ENCODE measurements at places on chromosomes 1 and 21. TPM values are rescaled to one million over a fixed set of nuclear protein-coding genes. Genes with fewer than 3 reads are reported as not detected.

DNA sequence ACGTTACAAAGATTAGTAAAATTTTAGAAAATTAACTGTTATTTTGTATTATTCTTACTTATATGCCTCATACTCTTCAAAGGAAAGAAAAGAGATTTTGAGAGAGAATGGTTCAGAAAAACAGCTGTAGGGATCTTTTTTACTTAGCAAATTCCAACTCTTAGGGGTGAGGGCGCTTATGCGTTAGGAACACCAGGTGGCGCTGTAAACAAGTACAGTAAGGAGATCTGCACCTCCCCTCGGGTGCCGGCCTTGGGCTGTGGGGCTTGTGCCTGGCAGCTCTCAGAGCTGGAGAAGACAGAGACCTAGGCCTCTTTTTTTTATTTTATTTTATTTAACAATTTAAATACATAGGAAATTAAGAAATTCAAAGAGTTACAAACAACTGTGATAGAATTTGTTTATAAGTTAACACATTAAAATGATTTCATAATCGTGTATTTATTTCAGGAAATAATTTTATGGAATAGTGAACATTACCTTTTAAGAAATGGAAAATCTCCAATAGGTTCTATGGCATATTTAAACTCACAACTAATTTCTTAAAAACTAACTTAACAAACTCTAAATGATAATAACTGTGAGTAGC is 32.6 kb downstream of the UTP25 start:
- peak; percentile 73 for DNase-seq
- H3K4me1 ChIP-seq = no peaks in the 10 kb centered on the region
- H3K36me3 ChIP-seq = no peaks in the 10 kb centered on the region
- peaks cover 17% of the 10 kb centered on the region for H3K27me3 ChIP-seq
- no peak overlapping the region for H3K27ac ChIP-seq

- no peaks in the 10 kb centered on the region for H3K27me3 ChIP-seq
- H3K4me3 ChIP-seq = no peak overlapping the region
- H3K36me3 ChIP-seq = no peaks in the 10 kb centered on the region
- H3K4me1 ChIP-seq = no peaks in the 10 kb centered on the region
- no peak for DNase-seq
- no peak overlapping the region for H3K27ac ChIP-seq
Measured at GRCh38 chr1:14476170-14476955, 122.1 kb upstream of the KAZN start.

- H3K4me1 ChIP-seq = no peaks in the 10 kb centered on the region
- H3K27me3 ChIP-seq = no peaks in the 10 kb centered on the region
- no peak overlapping the region for H3K27ac ChIP-seq
- DNase-seq = no peak
Measured at GRCh38 chr1:231317306-231318014, 20.2 kb downstream of the EXOC8 start.

DNA sequence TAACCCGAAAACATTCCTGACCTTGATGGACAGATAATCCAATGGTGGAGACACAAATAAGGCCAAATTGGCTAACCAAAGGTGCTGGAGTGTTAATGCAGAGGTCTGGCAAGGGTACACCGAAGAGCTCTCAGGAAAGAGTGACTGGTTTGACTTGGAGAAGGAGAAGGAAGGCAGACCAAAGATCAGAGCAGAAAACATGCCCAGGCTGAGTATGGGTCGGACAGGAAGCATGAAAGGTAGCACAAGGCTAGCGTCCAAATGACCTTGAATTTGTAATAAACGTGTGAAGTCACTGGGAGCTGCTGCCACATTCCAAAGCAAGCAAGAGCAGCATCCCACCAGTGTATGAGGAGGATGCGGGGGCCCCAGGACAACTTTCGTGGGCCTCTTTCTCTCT is 45.7 kb downstream of the APP start:
- H3K4me3 ChIP-seq = no peak overlapping the region
- no peaks in the 10 kb centered on the region for H3K27me3 ChIP-seq
- peaks cover 17% of the 10 kb centered on the region for H3K4me1 ChIP-seq

DNA sequence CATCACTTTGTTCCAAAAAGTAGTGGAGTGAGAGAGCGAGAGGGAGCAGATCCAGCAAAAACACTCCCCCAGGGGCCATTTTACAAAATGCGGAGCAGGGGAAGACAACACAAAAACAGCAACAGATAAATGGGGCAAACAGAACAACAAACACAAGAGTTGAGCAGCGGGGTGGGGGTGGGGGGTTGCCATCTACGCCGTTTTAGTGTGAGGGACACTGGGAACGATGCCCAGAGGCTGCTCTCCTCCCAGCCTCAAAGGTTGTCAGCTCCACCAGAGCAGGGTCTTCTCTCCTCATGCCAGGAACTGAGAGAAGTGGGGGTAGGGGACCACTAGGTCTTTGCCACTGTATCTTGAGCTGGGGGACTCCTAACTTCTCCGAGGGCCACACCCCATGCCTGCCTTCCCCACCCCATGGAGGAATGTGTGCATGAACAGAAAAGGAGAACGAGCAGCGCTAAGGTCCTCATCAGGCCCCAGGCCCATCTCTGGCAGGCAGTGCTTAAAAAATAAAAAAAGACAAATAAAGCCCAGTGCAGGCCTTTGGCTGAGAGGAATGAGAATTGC is 1.3 kb upstream of the PBXIP1 start:
- H3K27ac ChIP-seq = peak overlapping the region; percentile 93
- no peaks in the 10 kb centered on the region for H3K36me3 ChIP-seq
- no peak overlapping the region for H3K4me3 ChIP-seq

DNA sequence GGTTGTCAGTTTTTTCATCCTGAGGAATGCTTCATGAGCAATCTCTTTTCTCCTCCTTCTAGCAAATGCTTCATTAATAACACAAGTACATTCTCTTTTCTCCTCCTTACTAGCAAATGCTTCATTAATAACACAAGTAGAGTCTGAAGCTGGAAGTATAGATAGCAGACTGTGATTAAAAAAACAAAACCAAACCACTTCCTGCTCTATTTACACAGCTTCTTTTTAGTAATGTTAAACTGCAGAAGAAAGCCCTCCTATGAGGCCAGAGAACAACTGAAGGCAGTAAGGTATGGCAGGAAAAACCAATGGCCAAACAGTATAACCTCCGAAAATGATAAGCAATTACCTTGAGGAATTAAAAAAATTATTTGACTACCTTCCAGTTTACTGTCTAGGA is 90.1 kb downstream of the ZSWIM5 start:
- H3K27ac ChIP-seq = no peak overlapping the region
- H3K36me3 ChIP-seq = no peaks in the 10 kb centered on the region
- H3K27me3 ChIP-seq = no peaks in the 10 kb centered on the region
- H3K4me3 ChIP-seq = no peak overlapping the region

GRCh38 chr1:182680901-182681567 is 3.4 kb downstream of the RGS8 start:
- no peaks in the 10 kb centered on the region for H3K4me1 ChIP-seq
- H3K4me3 ChIP-seq = no peak overlapping the region
- H3K27ac ChIP-seq = no peak overlapping the region
- no peak for DNase-seq

GRCh38 chr1:69673321-69673720 is 105.6 kb downstream of the LRRC7 start:
- no peak overlapping the region for H3K27ac ChIP-seq
- no peak for DNase-seq
- no peaks in the 10 kb centered on the region for H3K4me1 ChIP-seq

DNA sequence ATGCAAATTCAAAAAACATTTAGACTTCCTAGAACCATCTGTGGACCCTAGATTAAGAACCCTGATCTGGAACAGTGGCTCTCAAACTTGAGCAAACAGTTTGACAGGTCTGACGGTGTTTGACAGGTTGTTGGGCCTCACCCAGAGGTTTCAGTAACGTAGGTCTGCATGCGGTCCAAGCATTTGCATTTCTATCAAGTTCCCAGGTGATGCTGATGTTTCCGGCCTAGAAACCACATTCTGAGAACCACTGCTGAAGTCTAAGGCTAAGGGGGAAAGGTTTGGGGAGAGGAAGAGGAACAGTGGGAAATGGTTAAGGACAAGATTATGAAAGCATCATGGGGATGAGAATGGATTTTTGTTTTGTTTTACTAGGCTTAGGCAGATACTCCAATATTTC is 48.6 kb downstream of the MDM4 start:
- H3K4me1 ChIP-seq = no peaks in the 10 kb centered on the region
- DNase-seq = peak; percentile 57
- no peaks in the 10 kb centered on the region for H3K36me3 ChIP-seq
- H3K27ac ChIP-seq = no peak overlapping the region
- H3K27me3 ChIP-seq = no peaks in the 10 kb centered on the region

GRCh38 chr21:46457801-46458314 is 833 bp upstream of the DIP2A start:
- H3K27ac ChIP-seq = peak overlapping the region; percentile 98
- peaks cover 15% of the 10 kb centered on the region for H3K4me1 ChIP-seq
- DNase-seq = peak; percentile 37
- H3K27me3 ChIP-seq = no peaks in the 10 kb centered on the region
- H3K36me3 ChIP-seq = no peaks in the 10 kb centered on the region
- H3K4me3 ChIP-seq = peak overlapping the region; percentile 99

- DNase-seq = peak; percentile 35
- no peaks in the 10 kb centered on the region for H3K27me3 ChIP-seq
- H3K4me1 ChIP-seq = no peaks in the 10 kb centered on the region
- H3K27ac ChIP-seq = no peak overlapping the region
Measured at GRCh38 chr1:15358565-15359133, 51.0 kb upstream of the EFHD2 start.

PCP4 gene
- 8.9 TPM for total RNA-seq

LRRC38 gene
- total RNA-seq = not detected

EXTL2 gene
- 0.37 TPM for total RNA-seq

CRNN gene
- total RNA-seq = not detected

CDA gene
- total RNA-seq = 43.1 TPM

ANGPTL1 gene
- 19.9 TPM for total RNA-seq

Measured in transverse colon (tissue), 4 donors.